ENCODE measurements at places on chromosomes 1 and 21.

- DNase-seq: no peak
Observed at GRCh38 chr1:59107916-59108315, 189.0 kb upstream of the FGGY start.

DNA sequence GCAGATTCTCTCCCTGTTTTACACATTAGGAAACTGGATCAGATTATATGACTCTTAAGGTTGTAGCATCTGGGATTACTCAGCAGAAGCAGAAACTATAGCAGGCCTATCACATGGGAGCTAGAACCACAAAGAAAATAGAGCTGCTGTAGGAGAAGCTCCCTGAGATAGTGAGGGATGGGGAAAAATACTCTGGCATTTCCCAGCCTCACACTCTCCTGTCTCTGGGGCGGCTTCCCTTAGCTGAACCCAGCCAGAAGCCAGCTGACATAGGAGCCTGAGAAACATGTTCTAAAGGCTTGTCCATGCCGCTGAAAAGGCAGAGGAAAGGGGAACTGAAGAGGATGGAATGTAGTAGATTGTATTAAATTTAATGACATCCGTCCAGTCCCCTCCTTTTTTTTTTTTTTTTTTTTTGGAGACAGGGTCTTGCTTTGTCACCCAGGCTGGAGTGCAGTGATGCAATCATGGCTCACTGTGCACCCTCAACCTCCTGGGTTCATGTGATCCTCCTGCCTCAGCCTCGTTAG is 76.8 kb upstream of the DNAJC6 start:
- no peak for DNase-seq

- DNase-seq: no peak
Observed at GRCh38 chr1:111576547-111576946, 43.0 kb upstream of the RAP1A start.

DNA sequence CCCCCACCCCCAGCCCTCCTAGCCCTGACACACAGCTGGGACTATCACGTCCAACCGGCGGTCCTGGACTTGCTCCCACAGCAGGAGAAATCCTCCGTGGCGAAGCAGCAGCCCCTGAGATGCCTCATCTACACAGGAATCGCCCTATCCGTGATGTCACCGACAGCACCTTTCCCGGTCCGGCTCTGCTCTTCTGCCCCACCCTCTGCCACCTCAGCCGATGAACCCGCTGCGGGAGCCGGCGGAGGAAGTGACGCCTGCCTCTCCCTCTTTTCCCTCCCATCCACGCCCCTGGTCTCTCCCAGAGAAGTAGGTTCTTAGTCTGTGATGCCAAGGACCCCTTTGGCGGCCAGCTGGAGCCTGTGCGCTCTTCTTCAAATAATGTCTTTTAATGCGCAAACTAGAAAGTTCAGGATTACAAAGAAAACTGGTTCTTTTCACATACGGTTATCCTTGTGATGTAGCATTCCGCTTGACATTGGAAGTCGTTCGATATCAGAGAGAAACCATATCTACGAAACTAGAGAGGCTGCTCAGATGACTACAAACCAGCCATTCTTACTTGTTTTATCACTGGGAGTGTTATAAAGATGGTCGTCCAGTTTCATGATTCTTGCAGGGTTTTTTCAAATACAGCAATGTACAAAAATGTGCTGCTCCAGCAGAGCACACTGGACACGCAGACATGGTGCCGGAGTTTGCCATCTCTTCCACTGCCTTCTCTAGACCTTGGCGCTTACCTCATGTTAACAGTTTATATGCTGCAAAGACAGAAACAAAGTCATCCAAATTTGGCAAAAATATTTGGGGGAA is 120.3 kb downstream of the PPIAL4G start:
- no peak for DNase-seq

DNA sequence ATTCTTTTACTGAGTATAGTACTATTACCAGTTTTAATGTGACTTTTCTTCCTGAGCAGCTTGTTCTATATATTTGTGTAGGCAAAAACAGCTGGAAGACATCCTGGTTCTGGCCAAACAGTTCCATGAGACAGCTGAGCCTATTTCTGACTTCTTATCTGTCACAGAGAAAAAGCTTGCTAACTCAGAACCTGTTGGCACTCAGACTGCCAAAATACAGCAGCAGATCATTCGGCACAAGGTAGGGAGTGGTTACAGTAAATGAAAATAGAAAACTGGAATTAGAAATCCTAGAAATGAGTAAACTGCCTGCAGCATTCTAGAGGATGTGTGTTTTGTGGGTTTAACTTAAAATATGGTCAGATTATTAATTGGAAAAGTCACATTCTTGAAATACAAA is 64.1 kb upstream of the BMP8A start:
- no peak for DNase-seq

- DNase-seq: no peak
Observed at GRCh38 chr1:245690156-245690690, 535.4 kb downstream of the KIF26B start.

DNA sequence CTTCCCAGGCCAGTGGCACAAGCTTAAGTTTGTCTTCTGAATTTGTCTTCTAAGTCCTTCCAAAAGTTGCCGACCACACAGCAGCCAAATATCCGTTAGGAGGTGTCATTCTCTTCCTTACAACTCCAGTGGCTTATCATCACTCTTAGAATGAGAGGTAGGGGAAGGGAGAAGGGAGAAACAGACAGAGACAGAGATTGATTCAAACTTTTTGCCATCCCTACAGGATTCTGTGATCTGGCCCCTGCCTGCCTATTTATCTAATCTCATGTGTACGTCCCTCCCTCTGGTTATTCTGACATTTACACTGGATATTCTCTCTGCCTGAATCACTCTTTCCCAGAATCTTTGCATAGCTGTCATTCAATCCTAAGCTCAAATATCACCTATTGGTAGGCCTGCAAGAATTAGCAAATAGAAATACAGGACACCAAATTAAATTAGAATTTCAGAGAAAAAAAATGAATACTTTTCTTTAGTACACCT is 488 bp upstream of the GNL2 start:
- no peak for DNase-seq

Measured in stimulated activated CD8-positive, alpha-beta memory T cell treated with anti-CD3 and anti-CD28 coated beads, Interleukin-7, amount 100 ng/mL, for 48 hours (primary cell).